ENCODE measurements at places on chromosomes 3 and 15.

GRCh38 chr15:86772369-86773059 lies 692.8 kb downstream of the AGBL1 start:
- no peak for DNase-seq

GRCh38 chr3:24018784-24019570 lies 73.9 kb downstream of the NR1D2 start:
- no peak for DNase-seq

DNA sequence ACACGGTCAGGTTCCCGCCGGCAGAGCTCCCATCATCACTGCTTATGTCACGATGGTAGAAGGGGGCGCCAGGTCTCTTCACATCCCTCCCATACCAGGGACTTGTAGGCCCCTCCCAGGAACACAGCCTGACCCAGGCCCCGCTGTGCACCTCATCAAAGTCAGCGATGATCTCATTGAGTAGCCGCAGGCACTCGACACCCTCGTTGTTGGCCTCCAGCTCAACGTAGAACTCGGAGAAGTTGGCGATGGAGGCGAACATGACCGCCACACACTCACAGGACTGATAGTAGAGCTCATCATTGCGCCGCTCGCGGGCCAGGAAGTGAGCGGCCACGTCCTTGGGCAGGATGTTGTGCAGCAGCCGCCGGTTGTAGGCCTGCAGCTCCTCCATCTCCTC lies 89.2 kb downstream of the SEC22A start:
- no peak for DNase-seq

DNA sequence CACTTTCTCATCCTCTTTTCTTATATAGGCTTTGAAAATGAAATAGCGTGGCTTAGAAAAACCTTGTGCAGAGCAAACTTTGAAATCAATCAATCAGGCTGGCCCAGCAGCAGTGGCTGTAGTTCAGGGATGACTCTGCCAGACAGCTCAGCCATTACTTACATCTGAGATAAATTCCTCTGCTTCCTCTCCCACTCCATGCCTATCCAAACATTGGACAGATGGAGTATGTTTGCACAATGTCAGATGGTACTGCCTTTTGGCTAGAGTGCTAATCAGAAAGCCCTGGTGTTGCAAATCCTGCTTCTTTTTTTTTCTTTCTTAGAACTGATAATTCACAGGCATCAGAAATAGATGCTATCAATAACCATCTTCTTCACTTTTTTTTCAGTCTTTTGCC lies 1065.1 kb downstream of the AGBL1 start:
- no peak for DNase-seq

DNA sequence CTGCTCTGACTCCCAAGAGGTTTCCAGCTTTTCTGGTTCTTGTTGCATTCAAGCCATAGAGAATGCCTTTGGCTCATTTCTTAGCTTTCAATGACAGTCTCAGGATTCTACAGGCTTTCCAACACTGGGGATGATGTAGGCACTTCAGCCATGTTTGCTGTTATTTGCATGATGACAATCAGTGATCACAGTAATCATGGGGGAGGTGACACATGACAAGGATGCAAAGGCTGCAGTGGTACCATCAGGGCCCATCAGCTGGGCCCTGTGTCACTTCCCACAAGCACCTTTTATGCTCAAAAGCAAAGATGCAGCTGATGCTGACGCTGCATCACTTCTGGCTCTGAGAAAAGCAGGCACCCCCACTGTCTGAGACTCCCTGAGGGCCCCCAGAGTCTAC lies 18.6 kb downstream of the EPHB1 start:
- DNase-seq = no peak

GRCh38 chr3:192382861-192383260 lies 344.5 kb downstream of the FGF12 start:
- DNase-seq = no peak

GRCh38 chr15:42457445-42458442 lies 33.2 kb downstream of the ZNF106 start:
- no peak for DNase-seq

DNA sequence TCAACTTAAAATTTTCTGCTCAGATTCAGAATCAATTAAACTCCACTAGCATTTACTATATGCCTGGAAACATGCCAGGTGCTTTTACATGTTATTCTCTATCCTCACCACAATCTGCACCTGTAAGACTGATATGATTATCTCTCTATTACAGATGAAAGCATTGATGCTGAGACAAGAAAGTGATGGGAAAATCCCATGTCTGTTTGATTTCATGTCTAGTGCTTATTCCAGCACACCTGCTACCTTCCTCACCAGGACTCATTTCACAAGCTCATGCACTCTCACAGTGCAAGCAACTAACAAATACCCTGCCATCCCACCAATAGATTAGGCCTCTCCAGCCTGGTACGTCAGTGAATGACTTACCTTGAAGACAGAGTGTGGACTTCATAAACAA lies 25.0 kb upstream of the BCL6 start:
- DNase-seq = peak; percentile 56

DNA sequence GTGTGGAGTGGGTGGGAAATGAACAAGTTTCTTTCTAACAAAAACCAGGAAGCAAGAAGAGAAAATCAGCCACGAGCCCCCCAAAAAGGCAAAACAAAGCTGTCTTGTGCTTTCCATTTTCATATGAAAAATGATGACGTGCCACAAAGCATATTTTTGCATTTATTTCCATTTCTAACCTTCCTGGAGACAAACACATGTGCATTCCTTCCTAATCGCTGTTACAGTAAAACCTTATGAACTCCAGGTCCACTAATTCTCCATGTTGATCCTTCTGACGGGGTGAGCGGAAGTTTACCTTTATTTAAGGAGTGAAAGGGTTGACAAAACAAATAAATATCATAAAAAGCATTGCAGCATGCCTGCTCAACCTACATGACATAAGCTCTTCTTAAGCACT lies 211.5 kb downstream of the RORA start:
- DNase-seq = no peak

- DNase-seq = no peak
Measured at GRCh38 chr3:131329774-131330173, 51.8 kb upstream of the NUDT16 start.

GRCh38 chr3:13065727-13066126 lies 7.5 kb downstream of the IQSEC1 start:
- no peak for DNase-seq

DNA sequence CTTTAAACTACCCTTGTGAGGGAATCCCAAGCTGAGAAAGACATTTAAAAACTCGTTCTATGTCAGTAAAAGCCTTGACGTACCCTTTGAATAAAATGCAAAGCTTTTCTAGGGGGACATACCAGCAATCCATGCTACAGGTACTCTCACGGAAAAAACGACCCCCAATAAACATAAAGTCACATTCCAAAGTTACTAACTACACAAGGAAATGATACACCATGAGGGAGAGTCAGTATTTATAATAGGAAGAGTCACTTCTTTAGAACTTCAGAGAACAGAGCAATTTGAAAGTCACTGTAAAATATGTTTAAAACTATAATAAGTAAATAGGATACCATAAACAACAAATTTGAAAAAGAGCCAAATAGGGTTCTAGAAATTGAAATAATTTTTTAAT lies 63.2 kb downstream of the CFAP20DC start:
- no peak for DNase-seq

- no peak for DNase-seq
Measured at GRCh38 chr3:126951561-126951960, 31.4 kb upstream of the PLXNA1 start.
